ENCODE measurements at places on chromosomes 5 and 9. TPM values are rescaled to one million over a fixed set of nuclear protein-coding genes. Genes with fewer than 3 reads are reported as not detected.

DNA sequence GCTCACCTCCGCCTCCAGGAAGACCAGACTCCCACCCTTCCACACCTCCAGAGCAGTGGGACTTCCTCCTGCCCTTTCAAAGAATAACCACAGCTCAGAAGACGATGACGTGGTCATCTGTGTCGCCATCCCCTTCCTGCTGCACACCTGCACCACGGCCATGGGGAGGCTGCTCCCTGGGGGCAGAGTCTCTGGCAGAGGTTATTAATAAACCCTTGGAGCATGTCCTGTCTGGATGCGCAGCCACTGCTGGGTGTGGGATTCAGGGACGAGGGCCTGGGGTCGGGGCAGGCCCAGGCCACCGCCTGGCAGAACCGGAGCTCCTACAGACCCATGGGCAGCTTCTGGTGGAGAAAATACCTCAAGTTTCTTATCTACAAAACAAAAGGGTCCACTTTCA lies 5.0 kb downstream of the PAEP start:
- DNase-seq: no peak

The SLC36A3 gene
- total RNA-seq: not detected

DNA sequence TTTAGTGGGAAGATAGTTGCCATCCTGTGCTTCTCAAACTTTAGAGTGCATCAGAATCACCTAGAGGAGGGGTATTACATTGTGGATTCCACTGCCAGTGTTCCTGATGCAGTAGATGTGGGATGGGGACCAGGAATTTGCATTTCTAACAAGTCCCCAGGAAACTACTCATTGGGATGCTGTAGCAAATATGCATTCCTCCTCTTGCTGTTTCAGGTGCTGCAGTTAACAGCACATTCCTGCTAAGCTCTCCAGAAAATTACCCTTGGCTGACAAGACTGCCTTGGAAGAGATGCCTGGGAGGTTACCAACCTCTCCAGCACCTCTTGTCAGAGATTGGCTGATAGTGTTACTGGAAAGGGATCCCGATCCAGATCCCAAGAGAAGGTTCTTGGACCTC lies 270.5 kb downstream of the OSTF1 start:
- no peak for DNase-seq

The CDKN2B gene
- total RNA-seq: not detected

The PAPPA gene
- not detected for total RNA-seq

The CCDC171 gene
- total RNA-seq: 0.71 TPM

GRCh38 chr9:72643651-72644050 lies 122.2 kb downstream of the TMC1 start:
- DNase-seq: no peak

DNA sequence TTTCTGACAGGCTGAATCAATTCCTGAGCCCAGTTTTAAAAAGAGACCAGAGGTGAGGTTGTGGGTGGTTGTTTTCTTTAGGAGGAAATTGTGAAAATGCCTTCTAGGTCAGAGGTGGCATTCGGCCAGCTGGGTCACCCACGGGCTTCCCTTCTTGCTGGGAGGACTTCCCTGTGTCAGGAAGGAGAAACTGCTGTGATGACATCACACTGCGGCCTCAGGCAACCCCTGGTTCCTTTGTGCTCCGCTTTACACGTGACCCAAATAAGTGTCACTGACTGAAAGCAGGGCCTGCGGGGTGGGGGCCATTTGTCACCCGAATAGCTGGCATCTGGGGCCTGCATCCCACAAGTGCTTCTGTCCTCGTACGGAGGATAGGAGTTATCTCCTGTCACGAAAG lies 39.7 kb downstream of the FABP6 start:
- DNase-seq: no peak

The RASGEF1C gene
- total RNA-seq: not detected

The IL4 gene
- 17.9 TPM for total RNA-seq

The GGTA1 gene
- total RNA-seq: not detected

DNA sequence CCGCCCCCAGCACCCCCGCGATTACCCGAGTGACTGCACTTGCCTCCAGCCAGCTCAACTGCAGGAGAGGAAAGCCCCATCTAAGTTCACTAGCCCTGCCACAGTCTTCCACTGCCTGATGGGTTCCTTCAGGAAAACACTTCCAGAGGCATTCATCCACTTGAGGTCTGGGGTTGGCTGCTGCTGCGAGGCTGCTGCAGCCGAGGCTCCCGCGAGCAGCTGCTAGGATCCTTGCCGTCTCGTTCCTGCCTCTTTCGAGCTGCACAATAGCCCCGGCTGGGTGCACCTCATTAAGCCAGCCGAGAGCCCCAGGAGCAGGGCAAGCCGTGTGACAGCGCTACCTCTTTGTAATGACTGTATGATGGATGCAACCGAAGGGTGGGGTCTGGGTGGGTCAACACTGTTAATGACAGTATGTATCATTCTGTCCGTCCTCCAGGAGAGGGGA lies 24.2 kb upstream of the ELAVL2 start:
- DNase-seq: no peak

- DNase-seq: no peak
Measured at GRCh38 chr5:32595118-32595517, 9.8 kb downstream of the SUB1 start.

All from activated T-cell treated with anti-CD3 and anti-CD28 coated beads, Interleukin-2, amount 50 U/mL, for 4 hours (primary cell).